ENCODE measurements at places on chromosomes 4 and X.

GRCh38 chrX:72382202-72382595 is 76.5 kb upstream of the CITED1 start:
- DNase-seq, result no peak

- DNase-seq, result no peak
These were observed 51.2 kb downstream of the GC start for GRCh38 chr4:71732706-71733105.

- no peak for DNase-seq
These were observed 76.7 kb downstream of the CPEB2 start for GRCh38 chr4:15078682-15079642.

GRCh38 chr4:173174184-173174583 is 5.6 kb downstream of the GALNT7 start:
- DNase-seq, result no peak

- no peak for DNase-seq
These were observed 48.2 kb upstream of the GC start for GRCh38 chr4:71832049-71832448.

DNA sequence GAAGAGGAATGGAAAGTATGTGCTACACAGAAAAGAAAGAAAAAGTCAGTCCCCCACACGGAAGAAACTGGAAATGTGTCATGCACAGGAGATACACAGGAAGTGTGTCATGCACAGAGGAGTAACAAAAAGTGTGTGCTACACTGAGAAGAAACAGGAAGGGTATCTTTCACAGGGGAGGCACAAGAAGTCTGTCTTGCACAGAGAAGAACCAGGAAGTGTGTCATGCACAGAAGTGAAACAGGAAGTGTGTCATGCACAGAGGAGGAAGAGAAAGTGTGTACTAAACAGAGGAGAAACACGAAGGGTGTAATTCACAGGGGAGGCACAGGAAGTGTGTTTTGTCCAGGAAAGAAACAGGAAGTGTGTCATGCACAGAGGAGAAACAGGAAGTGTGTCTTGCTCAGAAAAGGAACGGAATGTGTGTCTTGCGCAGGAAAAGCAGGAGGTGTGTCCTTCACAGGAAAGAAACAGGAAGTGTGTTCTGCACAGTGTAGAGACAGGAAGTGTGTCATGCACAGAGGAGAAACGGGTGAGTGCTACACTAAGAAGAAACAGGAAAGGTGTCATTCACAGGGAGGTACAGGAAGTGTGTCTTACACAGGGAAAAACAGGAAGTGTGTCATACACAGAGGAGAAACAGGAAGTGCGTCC is 527.2 kb upstream of the PRKX start:
- no peak for DNase-seq

DNA sequence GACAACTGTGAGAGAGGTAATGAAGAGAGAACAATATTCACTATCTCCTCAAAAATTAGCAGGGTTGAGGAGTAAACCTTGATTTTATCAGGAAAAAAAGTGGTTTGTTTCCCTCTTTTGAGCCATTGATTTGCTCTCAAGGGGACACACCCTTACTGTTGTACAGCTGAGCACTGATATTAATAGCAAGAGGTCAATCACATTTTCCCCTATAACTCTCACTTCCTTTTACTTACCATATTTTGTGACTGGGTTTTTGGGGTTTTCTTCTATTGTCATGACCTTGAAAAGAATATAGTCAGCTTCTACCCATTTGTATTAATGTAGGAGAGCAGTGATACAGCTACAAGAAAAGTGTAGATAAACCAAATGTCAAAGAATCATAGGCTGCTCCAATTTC is 70.2 kb upstream of the LONRF3 start:
- no peak for DNase-seq

DNA sequence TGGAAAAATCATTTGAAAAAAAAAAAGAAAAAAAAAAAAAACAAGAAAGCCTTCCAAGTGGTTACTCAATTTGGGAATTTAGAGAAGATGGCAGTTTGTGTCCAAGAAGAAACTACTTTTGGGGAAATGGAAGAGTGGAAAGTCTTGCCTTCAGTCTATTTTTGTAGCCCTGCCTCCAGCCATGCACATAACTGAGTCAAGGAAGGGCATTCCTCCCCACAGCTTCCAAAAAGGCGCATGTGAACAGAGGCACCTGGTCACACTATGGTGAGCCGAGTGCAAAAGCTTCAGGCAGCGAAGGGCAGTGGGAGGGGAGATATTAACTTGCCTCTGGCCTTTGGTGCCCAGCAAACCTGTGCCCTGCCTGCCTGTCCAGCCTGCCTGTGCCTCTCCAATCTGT is 163.7 kb downstream of the SMIM20 start:
- DNase-seq, result no peak

GRCh38 chr4:101122019-101122418 is 225.3 kb downstream of the PPP3CA start:
- no peak for DNase-seq

DNA sequence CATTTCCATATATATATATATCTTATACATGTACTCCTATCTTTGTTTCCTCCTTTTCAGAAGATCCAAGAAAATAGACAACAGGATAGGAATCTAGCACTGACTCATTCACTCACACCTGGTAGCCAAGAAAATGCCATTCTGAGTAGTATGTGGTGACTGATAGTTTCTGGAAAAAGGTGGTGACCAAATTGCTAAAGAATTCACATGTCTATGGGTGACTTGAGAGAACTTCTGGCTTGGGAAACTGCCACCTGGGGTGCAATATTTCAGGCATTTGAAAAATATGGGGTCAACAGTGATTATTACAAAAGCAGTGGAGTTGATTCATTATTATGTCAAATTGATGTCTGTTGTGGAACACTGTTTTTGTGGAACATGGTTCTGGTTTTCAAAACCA is 605.1 kb downstream of the PCDH18 start:
- no peak for DNase-seq

DNA sequence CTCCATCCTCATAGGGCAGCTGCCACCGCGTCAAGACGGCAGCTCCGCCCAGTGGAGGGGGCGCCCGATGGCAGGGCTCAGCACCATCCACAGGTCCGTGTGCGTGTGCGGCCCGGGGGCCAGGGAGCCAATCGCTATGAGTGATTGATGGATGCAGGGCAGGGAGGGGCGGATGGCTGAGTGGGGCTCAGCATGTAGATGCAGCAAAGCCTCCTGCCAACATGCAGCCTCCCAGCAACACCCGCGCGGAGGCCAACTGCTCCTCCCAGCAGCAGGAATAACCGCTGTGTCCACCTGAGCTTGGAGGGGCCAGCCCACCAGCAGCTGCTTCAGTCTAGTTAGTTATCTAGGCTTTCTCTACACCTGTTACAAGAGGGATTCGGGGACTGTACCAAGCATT is 77.4 kb downstream of the MTMR1 start:
- no peak for DNase-seq

DNA sequence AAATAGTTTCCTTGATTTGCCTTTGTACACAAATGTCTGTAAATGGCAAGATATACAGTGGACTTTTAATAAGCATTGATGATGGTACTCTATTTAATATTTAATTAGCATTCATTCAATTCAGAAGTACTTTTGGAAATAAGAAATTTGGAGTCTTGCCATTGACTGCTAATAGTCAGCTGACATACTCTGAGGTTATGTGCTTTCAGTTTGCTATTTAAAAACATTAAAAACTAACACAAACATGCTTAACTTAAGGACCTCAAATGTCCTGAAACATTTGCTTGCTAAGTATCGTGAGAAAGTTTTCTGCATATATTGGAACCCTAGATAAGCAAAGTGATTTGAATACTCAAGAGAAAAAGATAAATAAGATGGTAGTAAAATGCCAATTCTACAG is 64.6 kb downstream of the REELD1 start:
- no peak for DNase-seq

- DNase-seq, result no peak
These were observed 205.1 kb upstream of the EMCN start for GRCh38 chr4:100722866-100723459.

- no peak for DNase-seq
These were observed 55.8 kb downstream of the FRMPD3 start for GRCh38 chrX:107505223-107505622.

DNA sequence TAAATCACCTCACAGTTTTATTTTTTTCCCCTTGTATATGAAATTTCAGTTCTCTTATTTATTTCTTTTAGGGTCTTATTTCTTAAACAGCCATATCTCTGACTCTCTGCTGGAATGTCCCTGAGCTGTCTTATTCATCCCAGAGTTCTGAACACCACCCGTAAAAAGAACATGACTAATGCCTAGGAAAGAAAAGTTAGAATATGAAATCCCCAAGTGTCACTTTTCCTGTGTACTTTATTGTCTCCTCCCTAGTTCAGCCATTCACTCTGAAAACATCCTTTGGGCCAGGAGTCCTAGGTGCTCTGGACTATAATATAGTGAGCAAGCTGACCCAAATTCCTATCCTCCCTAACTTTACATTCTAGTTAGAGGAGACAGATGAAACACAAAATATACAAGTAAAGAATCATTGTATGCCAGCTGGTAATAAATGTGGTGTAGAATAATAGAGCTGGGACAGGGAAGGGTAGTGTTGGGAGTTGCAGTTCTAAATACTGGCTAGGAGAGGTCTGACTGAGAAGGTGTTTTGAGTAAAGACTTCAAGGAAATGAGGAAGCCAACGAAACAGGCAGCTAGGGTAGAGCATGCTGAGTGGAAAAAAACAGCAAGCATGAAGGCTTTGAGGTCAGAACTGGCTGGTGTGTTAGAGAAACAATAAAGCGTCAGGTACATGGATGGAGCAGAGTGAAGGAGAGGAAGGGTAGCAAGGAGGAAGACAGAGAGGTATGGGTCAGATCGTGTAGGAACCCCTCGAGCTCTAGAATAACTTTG is 40.6 kb upstream of the FTHL17 start:
- no peak for DNase-seq

- DNase-seq, result no peak
These were observed 292.9 kb downstream of the SPIN4 start for GRCh38 chrX:63058204-63058603.

DNA sequence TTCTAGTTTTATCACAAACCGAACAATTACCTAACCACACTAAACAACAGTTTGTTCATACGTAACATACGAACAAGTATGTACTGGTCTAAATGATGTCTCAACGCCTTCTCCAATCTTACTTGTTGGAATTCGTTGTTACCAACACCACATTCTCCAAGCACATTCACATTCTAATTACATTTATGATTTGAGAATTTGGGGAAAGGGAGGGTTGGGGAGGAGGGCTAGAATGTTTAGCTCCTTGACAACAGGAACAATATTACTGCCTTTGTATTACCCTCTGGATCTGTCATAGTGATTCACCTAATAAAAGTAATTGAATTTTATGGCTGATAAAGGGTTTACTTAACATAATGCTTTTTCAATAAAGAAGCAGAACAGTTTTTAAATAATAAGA is 24.4 kb downstream of the LCORL start:
- no peak for DNase-seq
